Fibroblast of skin of left biceps (primary cell): ENCODE measurements at places on chromosomes 4 and X.

- no peak for DNase-seq
These were observed 78.4 kb upstream of the RBPJ start for GRCh38 chr4:26242451-26242850.

DNA sequence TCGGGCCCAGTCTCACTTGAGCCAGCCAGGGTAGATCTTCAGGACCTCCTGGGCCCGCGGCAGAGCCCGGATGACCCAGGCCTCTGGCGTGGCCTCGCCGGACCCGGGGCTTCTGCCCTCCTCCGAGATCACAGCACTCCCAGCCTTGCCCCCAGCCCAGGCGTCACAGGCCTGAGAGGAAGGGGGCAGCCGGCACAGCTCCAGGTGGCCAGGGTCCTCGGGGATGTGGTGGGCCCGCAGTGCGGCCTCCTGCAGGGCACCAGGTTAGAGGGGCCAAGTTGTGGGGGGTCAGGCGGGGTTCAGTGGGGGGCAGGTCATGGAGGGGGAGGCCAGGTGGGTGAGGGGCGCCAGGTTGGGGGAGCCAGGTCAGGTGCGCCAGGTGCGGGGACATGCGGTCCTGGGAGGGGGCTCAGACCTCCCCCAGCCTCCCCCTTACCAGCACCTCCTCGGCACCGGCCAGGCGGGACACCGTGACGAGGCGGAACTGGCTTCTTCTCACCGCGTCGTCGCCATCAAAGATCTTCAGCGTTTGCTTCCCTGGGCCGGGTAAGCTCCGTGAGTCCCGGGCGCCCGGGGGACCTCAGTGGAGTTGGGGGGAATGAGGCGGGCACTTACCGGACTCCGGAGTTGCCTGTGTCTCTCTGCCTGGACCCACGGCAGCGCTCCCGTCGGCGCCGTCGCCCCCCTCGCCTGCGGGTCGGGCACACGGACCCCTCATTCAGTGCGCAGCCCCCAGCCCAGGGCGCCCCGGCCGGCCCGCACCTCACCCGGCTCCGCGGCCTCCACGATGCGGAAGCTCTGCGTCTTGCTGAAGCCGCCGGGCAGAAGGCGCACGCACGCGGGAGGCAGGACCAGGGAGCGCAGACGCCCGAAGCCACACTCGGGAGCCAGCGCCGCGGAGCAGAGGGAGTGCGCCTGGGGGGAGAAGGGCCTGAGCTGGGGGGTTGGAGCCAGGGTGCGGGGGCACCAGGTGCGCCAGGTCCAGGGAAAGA, 6.0 kb downstream of the DGKQ start:
- DNase-seq = no peak

DNA sequence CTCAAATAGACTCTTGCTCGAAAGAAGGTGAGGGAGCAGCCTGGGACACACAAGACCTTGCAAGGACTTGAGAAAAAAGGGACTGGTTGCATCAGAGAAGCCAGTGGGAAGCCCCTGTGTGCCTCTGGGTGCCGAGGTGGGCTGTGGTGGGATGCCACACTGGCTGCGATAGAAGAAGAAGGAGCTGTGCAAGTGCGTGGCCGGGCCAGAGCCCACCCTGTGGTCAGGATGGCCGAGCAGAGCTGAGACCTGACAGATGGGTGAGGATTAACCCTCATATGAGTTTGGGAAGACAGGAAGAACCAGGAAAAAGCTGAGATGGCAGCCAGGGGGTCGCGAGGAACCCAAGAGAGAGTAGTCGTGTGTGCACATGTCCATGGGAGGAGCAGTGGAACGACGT, 44.6 kb upstream of the HGFAC start:
- no peak for DNase-seq

DNA sequence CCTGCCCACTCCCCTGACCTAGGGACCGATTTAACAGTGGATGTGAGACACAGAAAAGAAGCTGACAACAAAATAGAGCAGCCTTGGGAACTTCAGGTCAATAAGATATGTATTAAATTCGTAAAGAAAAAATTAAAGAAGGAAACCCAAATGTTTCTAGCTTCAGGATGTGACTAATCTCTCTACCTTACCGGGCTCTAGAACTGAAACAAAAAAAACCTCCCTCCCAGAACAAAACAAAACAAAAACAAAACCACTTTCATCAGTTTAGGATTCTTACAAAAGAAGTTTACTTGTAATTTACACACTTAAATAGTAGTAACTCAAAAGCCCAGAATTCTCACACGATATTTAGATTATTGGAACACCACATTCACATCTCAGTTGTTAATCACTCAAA, 185.8 kb upstream of the RPS6KA3 start:
- DNase-seq = no peak

- DNase-seq = no peak
These were observed 552.6 kb downstream of the PPARGC1A start for GRCh38 chr4:23337292-23337691.

- DNase-seq = no peak
These were observed 12.9 kb downstream of the TMEM131L start for GRCh38 chr4:153479101-153479500.

DNA sequence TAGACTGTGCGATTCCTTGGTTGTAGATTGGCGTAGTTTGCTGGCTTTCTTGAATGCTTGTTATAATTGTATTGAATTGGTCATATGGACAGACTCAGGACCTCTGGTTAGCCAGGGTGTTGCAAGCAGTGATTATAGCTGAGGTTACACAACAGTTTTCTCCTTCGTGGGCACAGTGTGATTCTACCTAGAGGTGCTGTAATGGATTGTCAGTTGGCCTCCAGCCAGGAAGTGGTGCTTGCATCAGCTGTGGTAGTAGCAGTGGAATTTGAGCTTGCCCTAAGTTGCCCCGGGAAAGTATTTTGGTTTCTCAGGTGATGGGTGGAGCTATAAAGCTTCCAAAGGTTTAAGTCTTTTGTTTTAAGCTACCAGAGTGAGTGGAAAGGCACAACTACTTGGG, 23.1 kb upstream of the GABRG1 start:
- no peak for DNase-seq

DNA sequence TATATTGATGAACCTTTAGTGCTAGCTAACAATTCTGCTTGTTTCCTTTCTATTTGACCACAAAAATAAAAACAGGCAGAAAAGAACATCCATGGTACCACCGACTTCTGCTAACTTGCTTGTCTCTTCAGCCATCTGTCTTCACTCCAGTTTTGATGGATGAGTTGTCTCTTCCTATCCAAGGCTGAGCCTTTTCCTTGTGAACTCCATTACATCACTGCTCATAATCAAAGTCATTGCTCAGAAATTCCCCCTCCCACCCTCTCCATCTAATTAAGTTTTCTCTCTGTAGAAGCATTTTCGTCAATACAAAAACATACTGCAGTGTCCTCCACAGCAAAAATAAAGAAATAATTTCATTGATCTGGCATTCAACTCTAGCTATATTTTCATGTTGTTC, 184.4 kb downstream of the SPCS3 start:
- DNase-seq = no peak

- DNase-seq = no peak
These were observed 8.2 kb upstream of the ZRSR2 start for GRCh38 chrX:15781961-15782699.

DNA sequence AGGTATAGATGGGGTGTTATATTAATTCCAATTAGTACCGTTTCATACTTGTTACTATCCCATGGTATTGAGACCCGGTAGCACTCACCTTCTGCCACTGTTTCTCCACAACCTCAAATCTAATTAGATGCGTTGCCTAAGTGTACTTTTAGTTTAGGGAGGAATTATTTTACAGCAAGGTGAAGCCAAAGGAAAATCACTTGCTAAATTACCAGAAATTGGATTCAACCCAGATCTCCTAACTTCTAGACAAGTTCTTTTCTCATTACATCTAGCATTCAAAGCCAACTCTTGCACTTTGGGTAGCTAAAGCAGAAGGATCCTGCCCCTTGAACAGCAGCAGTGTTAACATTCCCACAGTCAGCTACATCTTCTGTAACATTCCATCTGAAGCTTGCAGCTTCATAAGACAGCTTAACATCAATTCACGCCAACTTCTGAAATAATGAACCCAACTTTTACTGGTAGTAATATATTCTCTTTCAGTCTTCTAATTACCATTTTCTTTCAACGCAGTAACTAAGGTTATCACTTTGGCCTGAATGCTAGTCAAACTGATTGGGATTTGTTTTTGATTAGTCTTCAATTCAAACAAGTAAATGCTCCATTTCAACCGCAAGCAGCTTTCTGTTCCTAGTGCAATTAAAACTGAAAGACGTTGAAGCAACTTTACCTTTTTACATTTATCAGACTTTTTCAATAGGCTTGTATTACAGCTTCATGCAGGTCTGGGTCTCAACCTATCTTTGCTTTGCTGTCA, 934 bp upstream of the SEC31A start:
- DNase-seq = no peak

DNA sequence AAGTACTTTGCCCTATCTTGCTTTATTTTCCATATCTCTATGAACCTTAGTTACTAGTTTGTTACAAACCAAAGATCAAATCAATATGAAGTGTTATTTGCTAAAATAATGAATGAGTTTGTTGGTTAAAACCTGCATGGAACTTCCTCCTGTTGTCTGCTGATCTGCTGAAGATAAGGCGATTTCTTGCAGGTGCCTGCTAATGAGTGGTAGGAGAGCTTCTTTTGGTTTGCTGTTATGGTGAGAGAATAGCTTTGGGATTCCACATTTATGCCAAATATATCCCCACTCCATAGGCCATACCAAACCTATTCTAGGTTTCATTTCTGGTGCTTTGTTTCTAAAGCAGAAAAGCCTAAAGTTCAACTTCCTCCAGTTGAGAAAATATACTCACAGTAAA, 103.8 kb upstream of the PCDH10 start:
- DNase-seq = no peak

DNA sequence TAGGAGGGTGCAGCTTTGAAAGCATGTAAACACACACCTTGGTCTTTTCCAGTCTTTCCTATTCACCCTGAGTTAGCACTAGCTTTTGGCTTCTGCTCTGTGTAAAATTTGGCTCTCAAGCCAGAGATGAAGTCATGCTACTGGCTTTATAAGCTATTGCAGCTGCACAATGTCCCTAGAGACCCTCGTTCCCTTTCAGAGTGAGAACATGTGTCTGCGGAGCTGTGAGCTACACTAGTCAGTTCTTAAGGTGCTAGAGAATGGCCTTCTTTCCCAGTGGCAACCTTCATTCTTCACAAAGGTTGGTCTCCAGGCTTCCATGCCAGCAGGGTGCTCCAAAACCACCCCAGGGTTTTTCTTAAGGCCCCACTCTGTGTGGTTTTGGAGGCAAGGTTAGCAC, 199.1 kb downstream of the SPATA18 start:
- peak; percentile 56 for DNase-seq

- no peak for DNase-seq
These were observed 41.3 kb upstream of the CCKAR start for GRCh38 chr4:26531491-26532116.

DNA sequence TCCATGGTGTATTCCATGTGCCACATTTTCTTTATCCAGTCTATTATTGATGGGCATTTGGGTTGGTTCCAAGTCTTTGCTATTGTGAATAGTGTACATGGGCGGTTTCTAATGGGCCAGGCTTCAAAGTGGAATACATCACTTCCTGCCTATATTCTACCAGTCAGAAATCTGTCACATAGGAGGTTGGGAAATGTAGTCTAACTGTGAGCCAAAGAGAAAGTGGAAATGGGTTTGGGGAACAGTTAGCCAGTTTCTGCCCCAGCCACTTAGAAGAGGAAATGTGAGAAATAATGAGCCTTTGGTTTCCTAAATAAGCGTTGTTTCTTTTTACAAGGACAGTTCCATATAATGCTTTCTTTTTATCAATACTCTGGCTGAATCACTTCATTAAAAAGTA, 85.1 kb upstream of the AP1S2 start:
- no peak for DNase-seq

DNA sequence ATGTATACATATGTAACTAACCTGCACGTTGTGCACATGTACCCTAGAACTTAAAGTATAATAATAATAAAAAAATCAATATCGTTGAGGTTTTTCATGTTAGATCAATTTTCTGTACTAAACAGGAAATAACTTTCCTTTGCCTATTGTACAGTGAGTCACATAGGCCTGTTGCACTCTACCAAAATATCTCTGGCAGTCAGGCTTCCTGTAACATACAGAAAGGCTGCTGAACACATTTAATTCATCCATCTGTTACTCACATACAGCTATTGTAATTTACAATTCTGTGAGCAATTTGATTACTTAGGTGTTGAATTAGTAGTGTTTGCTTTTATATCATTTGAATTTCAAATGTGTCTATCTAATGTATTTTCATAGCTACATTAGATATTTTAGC, 427.8 kb downstream of the TMA16 start:
- DNase-seq = no peak

DNA sequence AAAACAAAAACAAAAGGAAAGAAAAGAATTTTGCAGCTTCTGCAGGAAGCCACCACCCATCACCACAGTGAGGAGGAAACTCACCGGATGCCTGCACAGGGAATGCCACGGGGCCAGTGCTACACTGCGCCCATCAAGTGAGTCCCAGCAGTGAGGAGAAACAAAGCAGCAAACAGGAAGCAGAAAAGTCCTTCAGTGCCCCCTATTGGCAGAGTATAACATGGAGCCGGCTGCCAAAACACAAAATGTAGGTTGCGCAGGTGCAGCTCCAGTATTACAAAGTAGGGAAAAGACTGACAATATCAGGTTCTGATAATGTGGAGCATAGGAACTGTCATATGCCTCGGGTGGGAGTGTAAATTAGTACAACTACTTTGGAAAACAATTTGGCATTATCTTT, 23.3 kb upstream of the SCML2 start:
- DNase-seq = no peak
